Renal cortex interstitium (tissue), 15 donors: ENCODE measurements at places on chromosomes 3 and 15. TPM values are rescaled to one million over a fixed set of nuclear protein-coding genes. Genes with fewer than 3 reads are reported as not detected.

The SSR3 gene
- polyA plus RNA-seq = 151 TPM

The KBTBD12 gene
- 0.96 TPM for polyA plus RNA-seq

The CLK3 gene
- polyA plus RNA-seq = 70.5 TPM

The MON1A gene
- 7.3 TPM for polyA plus RNA-seq

The RASGRF1 gene
- 0.54 TPM for polyA plus RNA-seq

The COL6A6 gene
- polyA plus RNA-seq = 1.6 TPM

The ARRDC4 gene
- polyA plus RNA-seq = 34.2 TPM

The OR5K2 gene
- not detected for polyA plus RNA-seq

The FGF12 gene
- polyA plus RNA-seq = 7.3 TPM

The PPCDC gene
- polyA plus RNA-seq = 12.5 TPM

The ARHGEF26 gene
- polyA plus RNA-seq = 12.7 TPM

The GOLGA8J gene
- 1.3 TPM for polyA plus RNA-seq

The POPDC2 gene
- polyA plus RNA-seq = 3.4 TPM

The GOLGA8T gene
- not detected for polyA plus RNA-seq

The CD47 gene
- polyA plus RNA-seq = 76.7 TPM

The EIF2A gene
- polyA plus RNA-seq = 189 TPM

The TGM5 gene
- not detected for polyA plus RNA-seq

The CCR9 gene
- polyA plus RNA-seq = 0.08 TPM

The GOLGA8B gene
- polyA plus RNA-seq = 77.9 TPM

The CDHR4 gene
- not detected for polyA plus RNA-seq

The SI gene
- not detected for polyA plus RNA-seq

The SAMMSON gene
- 0.09 TPM for polyA plus RNA-seq

The MUC4 gene
- 0.65 TPM for polyA plus RNA-seq

The ALDH1L1 gene
- polyA plus RNA-seq = 41.1 TPM
